Stimulated activated CD4-positive, alpha-beta T cell treated with anti-CD3 and anti-CD28 coated beads, TNF-alpha, amount 100 ng/mL, for 1 hour (primary cell): ENCODE measurements at places on chromosomes 7 and 10.

GRCh38 chr10:3665316-3665908, 119.6 kb downstream of the KLF6 start:
- DNase-seq = no peak

GRCh38 chr7:132145063-132145462, 431.2 kb downstream of the PLXNA4 start:
- no peak for DNase-seq

DNA sequence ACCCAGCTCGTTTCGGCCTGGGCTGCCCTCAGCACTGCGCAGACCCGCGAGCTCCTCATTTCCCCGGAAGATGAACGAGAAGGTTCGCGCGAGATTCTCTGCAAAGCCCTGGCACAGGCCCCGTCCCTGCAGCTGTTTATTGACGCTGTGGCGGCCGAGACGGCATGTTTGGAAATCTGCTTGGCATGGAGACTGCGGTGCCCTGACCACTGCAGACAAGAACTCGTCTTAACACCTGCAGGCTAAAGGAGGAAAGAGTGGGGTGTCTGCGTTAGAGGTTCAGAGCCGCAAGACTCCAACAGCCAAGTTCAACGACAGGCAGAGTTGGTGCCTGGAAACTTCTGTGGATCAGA, 125.6 kb downstream of the DNAJB6 start:
- no peak for DNase-seq

DNA sequence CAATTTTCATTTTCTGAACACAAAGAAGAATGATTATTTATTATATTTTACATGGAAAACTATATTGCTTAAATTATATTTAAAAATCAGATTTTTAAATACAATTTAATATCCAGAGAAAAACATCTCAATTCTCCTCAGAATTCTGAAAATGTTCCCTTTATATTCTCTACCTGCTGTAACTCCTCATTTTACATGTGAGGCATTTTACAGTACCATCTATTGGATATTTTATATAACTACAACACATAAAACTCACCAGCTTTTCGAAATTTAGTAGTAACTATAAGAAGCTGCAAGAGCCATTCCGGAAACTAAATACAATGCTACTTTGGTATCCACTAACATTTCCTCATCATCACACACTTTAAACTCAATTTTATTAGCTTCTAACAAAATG, 264.6 kb downstream of the DGKB start:
- no peak for DNase-seq

GRCh38 chr10:107657851-107658250, 493.3 kb upstream of the SORCS1 start:
- DNase-seq = no peak

DNA sequence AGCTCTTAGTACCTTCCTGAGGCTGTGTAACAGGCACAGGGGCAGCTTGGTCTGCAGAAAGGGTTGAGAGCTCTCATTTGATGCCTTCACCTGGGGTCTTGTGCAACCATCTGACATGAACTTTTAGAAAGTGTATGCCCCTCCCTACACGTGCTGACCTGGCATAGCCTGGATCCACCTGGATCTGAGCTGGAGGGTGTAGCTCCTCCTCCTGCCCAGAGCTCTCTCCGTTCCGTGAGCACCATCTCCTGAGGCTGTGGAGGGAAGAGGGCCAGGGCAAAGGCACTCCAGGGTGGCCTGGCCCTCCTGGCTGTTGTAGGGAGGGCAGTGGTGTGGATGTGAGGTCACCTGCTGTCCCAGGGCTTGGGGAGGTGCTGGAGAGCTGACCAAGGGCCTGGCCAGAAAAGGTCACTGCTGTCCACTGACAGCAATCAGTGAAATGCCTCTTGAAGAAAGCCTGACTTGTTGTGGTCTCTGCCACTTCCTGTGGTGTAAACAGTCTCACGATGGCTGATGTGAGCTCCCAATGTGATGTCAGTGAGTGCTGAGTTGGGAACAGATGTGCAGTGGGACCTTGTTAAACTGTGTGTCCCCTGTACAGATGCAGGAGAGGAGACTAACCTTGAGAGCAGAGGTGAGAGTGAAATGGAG, 23.0 kb downstream of the AMZ1 start:
- DNase-seq = no peak

DNA sequence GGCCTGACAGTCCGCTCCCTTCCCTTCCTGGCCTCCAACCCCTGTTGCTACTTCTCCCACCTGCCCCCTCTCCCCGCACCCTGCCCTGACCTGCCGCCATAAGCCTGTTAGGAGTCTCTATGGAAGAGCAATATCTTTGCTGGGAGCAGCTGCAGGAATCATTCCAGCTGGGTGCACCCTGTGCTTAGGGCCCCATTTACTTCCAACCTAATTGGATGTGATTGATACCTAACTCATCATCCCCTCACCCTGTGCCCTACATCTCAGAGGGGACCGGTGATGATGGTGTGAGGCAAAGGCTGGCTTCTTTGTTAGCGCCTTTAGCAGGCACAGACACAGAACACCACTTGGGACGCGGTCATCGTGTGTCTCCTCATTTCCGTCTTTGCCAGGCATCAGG, 80.0 kb upstream of the FAM180A start:
- DNase-seq = no peak

GRCh38 chr10:118153287-118153686, 106.5 kb upstream of the RAB11FIP2 start:
- DNase-seq = no peak

DNA sequence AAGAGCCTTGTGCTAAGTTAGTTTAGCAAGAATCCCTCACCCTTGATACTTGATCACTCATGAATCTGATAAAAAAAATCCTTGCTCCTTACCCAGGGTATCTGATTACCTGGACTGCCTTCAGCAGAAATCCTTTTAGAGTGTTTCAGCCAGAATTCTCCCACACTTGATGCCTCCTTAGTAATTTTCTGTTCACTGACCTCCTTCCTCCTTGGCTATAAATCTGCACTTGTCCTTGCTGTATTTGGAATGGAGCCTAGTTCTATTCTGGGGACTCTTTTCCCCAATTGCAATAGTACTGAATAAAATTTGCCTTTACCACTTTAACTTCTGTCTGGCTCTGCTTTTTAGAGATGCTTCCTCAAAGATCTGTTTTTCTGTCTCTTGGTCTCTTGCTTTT, 84.9 kb downstream of the RPS24 start:
- DNase-seq = no peak

GRCh38 chr7:3592401-3593134, 291.5 kb downstream of the SDK1 start:
- no peak for DNase-seq

DNA sequence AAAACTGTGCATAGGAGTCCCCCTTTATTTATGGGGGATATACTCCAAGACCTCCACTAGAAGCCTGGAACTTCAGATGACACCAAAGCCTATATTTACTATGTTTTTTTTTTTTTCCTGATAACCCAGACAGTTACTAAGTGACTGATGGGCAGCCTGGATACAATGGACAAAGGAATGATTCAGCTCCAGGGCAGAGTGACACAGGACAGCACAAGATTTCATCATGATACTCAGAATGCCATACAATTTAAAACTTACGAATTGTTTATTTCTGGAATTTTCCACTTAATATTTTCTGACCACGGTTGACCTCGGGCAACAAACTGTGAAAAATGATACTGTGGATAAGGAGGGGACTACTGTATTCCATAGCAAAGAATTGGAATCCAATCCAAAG, 843.6 kb downstream of the PCDH15 start:
- no peak for DNase-seq

DNA sequence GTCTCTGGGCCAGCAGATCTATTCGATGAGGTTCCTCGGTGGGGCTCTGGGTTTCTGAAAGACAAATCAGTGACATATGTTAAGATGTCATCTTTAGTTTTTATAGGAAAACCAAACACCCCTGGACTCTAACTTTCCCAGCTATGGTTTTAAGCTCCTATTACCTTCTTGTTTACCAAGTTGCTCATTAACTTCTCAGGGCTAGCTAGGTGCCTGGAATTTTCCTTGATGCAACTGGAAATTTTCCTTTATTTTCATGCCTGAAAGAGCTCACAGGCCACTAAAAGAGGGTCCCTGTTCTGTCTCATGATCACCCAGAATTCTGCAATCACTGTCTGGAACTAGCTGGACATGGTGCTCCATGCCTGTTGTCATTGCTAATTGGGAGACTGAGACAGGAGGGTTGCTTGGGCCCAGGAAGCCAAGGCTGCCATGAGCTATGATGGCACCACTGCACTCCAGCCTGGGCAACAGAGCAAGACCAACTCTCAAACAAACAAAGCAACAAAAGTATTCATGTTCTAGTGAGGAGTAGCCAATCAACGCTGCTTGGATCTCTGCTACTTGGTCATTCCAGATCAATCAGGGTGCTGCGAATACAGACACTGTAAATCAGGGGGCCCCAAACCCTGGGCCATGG, 1173.5 kb upstream of the AUTS2 start:
- DNase-seq = no peak

DNA sequence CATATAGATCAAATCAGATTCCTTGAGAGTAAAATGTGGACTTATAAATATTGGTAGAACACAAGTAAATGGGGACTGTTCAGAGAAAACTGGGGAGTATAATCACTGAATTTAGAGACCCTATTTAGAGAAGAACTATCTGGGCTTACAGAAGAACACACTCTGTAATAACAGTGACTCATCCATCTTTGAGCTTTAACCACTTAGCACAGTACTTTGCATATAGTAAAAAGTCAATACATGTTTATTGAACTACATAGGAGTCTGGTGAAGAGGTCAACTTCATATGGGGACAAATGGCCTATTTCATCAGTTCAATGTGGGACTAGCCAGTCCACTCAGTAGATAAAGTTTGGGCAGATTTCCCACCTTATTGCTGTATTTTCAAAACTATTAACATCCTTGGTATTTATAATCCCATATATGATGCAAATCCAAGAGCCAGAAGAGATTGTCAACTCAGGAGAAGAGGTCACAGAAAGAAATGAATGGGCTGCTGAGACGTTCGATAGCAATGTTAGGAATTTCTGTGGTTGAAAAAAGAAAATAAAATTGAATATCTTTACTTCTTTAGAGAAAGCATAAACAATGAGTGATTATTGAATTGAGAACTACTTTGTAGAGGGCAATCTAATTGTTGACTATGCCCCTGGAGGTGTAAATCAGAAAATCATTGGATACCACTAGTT, 119.3 kb upstream of the CACNA2D1 start:
- DNase-seq = no peak

DNA sequence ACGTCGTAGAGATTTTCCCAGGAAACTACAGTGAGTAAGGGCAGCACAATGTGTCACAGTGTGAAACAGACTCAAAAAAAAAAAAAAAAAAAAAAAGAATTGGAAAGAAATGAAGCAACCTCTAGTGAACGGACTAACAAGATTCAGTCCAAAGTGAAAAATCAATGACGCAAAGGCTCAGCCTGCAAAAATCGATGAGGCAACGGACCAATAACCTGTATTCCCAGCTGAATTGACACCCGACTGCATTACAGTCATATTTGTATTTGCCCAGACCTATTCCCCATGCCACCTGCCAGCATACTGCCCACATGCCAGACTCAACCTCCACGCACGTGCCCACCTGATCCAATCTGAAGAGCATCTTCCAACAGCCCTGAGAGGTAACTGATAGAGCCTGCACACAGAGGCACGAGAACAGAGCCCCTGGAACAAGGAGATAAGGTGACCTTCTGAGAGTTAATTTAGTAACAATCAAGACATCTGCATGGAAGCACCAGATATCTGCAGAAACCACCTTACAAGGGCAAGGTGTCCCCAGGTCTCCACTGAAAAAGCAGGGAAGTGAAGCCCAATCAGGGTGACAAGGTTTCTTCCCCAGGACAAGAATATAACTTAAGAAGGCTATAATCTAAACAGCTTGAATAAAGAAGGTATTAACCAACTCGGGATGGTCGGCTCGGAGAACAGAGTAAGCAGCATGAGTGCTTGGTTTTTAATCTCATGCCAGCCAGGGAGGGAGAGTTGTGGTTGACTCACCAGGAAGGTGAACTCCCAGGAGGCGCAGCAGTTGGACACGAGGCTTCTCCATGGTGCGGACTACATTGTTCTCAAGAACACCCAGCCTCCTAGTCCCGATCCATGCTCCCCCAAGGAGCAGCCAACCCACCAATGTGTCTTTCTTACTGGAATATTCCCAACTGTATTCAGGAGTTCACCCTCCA, 48.5 kb downstream of the PLXNA4 start:
- no peak for DNase-seq

DNA sequence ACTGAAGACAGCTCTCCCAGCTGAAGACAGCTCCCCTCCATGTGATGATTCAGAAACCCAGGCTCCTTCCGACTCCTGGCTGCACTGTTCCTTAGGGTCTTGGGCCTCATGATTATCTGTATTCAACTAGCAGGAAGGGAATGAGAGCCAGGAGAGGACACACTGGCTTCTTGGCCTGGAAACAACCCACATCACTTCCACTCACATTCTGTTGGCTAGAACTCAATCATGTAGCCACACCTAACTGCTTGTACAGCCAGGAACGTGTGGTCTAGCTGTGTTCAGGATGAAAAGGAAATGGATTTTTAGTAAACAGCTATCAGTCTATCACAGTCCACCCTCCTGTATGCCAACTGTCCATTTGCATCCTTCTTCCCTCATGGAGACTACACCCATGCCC, 30.5 kb upstream of the XPNPEP1 start:
- no peak for DNase-seq

DNA sequence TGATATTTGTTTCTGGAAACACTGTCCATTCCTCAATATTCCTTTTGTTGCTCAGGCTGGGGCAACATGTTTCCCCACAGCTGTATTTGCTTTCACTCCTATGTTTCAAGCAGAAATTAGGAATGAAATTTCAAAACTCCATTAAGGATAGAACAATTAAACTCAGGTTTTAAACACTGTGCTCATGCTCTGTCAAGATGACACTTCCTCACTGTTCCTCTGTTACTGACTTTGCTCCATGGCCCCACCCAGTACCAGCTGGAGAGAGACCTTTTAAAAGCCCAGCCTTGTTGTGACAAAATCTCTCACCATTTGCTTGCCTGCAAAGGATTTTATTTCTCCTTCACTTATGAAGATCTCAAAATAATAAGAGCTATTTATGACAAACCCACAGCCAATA, 197.4 kb downstream of the ELMO1 start:
- DNase-seq = no peak

- DNase-seq = no peak
Measured at GRCh38 chr10:4545062-4545461, 280.9 kb upstream of the AKR1E2 start.

DNA sequence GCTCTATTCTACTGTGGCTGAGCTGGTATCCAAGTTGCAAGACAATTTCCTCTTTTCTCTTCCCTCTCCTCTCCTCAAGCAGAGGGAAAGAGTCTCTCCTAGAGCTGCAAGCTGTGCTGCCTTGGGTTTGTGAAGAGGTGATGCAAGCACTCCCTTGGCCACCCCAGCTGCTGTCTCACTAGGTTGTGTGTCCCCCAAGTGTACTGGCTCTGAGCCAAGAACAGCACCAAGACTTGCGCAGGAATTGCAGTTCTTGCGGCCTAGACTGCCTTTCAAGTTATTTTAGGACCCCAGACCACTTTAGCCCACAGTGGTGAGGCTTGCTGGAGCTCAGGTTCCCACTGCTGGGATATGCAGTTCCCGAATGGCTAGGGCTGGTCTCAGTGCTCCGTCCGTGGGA, 411.6 kb downstream of the DPP6 start:
- DNase-seq = no peak
